ENCODE measurements at places on chromosomes 7 and 10.

DNA sequence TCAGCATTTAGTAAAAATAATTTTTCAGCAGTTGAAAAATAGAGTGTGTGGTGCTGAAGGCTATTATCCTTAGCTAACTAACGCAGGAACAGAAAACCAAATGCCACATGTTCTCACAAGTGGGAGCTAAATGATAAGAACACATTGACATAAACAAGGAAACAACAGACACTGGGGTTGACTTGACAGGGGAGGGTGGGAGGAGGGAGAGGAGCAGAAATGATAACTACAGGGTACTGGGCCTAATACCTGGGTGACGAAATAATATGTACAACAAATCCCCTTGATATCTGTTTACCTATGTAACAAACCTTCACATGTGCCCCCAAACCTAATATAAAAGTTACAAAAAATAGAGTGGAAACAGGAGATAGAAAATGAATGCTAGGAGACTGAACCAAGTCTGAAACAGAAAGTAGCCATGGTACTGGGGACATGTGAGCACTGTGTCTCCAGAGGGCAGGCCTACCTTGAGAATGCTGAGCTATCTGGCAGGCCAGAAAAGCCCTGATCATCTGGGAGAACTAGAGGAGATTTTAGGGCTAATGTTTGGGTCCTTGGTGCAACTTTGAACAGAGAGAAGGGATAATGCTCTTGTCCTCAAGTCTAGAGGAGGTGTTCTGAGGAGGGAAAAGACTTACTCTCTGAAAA lies 4.7 kb upstream of the EFCAB10 start:
- DNase-seq = no peak

DNA sequence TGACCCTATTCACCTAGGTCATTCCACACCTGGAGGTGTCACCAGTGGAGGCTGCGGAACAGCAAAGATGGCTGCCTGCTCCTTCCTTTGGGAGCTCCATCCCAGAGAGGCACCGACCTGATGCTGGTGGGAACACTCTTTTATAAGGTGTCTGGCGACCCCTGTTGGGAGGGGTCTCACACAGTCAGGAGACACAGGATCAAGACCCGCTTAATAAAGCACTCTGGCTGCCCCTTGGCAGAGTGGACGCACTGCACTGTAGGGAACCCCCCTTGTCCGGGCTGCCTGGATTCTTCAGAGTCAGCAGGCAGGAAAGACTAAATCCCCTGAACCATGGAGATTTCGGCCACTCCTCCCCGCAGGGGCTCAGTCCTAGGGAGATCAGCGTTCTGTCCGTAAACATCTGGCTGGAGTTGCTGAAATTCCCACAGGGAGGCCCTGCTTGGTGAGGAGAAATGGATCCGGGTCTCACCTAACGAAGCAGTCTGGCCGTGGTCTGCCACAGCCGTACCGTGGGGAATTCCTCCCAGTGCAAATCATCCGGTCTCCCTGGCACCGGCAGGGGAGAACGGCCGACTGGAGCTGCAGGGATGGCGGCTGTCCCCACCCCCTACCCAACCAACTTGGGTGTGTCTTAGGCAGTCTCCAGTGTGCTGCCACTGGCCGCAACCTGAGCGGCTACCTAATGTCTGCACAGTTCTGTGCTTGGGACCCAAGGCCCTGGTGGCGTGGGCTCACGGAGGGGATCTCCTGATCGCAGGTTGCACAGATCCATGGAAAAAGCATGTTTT lies 66.1 kb downstream of the LSMEM1 start:
- DNase-seq = no peak

GRCh38 chr7:66307591-66308215 lies 102.6 kb downstream of the TPST1 start:
- no peak for DNase-seq

DNA sequence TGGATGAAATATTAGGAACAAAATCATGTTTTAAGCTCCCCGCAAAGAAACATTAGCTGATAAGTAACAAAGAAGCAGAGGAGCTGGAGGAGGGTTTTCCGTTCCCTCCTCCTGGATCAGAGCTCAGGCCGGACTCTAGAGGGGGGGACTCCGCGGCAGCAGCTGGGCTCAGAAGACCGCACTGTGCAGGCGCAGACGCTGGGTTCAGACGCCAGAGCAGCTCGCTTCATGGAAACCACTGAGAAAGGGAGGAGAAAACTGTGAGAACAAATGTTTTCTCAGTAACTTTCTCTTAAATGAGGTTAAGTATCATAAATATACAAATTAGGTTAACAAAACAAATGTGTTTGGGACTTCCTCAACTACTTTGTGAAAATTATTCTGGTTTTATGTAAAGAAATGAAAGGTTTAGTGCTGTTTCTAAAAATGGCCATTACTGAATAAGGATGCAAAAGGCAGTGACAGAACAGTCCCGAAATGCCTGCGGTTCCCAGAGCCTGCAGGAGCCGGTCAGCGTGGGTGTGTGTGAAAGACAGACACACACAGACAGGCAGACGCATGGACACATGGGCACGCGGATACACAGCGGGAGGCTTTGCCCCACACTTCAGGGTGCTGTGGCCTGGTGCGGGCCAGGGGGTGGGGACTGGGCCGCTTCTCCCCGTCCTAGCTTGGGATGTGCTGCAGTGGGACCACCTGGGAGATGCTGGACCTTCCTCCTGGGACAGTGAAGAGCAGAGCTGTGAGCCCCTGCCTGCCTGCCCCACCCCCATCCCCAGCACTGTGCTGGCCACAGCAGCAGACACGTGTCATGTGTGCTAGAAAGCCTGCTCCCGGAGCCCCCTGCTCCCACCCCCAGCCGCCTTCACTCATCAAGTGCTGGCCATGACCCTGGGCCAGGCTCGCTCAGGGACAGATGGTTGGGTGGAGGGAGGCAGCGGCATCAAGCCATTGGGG lies 20.3 kb upstream of the ADGRA1 start:
- no peak for DNase-seq

Measured in NCI-H510A treated with DMSO at 0.1 percent for 48 hours (cell line).